ENCODE measurements at places on chromosomes 7 and 10.

DNA sequence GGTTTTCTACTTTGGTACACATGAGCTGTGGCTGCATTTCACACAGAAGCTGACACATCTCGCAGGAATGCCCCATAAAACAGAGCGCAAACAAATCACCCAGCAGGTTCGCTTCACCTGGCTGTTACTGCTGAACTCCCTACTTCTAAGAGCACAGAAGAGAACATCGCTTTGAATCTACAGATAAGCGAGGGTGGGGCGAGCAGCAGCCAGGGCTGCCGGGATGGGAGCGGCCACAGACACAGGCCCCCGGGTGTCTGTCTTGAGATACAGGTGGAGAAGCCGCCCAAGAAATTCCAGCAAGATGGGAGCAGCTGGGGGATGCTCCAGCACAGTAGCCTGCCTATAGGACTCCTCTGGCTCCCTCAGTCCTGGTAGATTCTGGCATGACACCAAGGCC, 27.4 kb downstream of the OGDHL start:
- no peak for DNase-seq

DNA sequence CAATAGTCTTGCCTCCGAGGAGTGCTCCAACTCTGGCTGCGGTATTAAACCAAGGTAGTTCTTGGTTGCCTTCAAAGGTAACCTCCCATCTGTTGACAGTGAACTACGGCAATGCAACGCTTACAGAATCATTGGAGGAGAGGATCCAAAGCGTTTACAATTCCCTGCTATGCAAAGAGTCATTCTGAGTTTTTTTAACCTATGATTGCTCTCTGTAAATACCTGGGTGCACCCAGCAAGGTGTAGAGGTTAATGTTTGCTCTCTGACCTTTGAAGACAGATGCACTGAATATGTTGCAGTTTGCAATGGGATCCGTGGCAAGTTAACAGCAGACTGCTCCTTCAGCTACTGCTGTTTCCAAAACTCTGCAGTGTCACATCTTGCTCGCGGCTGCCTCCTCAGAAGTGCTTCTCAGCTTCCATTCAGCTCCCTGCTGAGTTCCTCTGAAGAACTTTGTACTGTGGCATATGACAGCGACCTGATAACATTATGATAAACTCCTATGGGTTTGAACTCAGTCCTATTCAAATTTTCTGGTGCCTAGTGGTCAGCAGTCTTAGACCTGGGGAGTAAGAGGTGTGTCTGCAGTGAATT, 29.0 kb downstream of the KIAA1217 start:
- no peak for DNase-seq

DNA sequence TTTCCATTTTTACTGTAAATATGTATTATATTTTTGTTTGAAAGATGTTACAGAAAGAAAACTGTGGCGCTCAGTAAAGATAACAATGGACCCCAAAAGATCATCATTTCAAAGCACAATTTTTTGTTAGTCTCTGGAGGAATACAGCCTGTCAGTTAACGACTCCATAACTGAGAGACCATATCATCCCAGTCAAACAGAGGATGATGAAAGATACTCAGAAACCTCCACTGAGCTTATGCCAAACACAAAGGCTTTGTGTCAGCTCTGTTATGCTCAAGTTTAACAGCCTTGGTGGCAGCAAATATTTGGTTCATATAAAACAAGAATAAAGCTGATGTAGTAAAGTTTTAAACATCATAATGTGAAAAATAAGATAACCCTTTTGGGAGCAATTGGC, 345.1 kb downstream of the NXPH1 start:
- DNase-seq = no peak

DNA sequence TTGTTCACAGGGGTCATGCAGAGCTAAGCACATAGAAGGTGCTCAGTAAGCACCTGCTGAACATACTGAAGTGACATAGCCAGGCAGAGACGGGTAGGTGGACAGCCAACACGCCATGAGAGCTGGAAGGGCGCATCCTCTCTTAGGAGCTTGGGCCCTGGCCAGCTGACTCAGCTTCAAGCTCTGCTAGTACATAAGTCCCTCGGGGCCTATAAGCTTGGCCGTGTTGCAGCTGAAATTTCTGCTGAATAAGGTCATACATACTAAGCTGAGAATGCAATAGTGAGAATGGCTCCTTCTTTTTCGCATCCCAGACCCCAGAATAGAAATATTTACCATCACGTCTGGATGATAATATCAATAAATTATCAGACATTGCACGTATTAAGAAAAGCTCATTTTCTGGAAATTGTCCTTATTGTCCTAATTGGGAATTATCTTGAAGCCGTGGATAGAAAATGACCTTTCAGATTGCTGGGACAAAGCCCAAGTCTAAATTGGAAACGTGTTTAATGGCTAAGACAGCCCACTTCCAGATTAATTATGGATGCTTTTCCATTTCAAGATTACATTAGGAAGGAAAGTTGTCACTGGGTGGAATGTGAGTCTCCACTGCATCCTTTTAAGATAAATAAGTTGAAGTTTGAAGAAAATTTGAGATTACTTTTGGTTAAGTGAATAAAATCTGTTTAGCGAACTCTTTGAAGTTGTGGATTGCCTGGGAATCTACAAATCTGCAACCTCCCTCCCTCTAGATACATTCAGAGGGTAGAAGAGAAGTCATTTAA, 287.1 kb upstream of the C7orf33 start:
- no peak for DNase-seq

- no peak for DNase-seq
Observed at GRCh38 chr7:91353848-91354247, 89.6 kb downstream of the FZD1 start.
